Stimulated activated naive CD8-positive, alpha-beta T cell treated with anti-CD3 and anti-CD28 coated beads, Interleukin-15, amount 100 ng/mL, for 72 hours (primary cell): ENCODE measurements at places on chromosomes 5 and 9.

- DNase-seq, result no peak
Observed at GRCh38 chr5:25964009-25964372, 1074.4 kb downstream of the CDH9 start.

- no peak for DNase-seq
Observed at GRCh38 chr9:88583901-88584596, 49.1 kb downstream of the NXNL2 start.

DNA sequence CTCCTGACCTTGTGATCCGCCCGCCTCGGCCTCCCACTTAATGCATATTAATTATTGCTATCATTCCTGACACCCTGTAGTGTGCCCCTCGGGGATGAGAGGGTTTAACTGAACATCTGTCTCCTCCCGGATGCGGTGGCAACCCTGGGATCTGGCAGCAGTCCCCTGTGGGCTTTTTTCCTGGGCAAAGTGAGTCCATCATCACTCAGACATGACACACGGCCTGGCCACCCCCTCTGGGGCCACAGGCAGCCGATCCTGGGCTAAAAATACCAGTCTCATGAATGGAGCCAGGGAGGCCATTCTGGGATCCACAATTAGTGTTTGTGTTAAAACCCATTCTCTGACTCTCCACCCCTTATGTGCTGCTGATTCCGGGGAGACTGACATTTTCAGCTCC is 161.2 kb downstream of the RGS3 start:
- no peak for DNase-seq

- no peak for DNase-seq
Observed at GRCh38 chr9:68446836-68447235, 90.4 kb downstream of the PGM5 start.

GRCh38 chr5:116359592-116359991 is 215.0 kb downstream of the SEMA6A start:
- no peak for DNase-seq

- DNase-seq, result no peak
Observed at GRCh38 chr5:13994621-13995253, 50.2 kb upstream of the DNAH5 start.

GRCh38 chr5:117210796-117211195 is 636.2 kb upstream of the SEMA6A start:
- DNase-seq, result no peak

DNA sequence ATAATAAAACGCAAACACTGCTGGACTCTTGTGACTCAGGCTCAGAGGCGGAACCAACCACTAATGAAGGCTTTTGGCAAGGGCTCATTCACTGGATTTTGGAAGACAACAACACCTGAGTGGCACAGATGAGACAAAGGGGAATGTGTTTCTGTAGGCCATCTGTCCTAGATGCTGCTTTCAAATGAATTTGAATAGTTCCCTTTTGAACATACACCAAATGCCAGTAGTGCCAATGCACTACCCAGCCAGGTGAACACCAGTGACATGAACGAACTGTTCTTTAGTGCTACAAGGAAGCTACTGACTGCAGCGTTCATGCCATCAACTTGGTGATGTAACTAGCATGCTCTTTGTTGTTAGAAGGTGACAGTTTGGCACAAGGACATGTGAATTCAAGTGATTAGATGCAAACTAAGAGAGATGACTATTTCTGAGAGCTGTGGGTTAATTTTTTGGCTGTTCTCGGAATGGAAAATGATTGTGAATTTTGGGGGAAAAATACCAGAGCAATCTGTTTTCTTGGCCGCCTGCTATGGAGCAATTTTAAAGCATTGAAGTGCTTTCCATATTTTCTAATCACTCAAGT is 173.7 kb downstream of the SLC24A2 start:
- no peak for DNase-seq

DNA sequence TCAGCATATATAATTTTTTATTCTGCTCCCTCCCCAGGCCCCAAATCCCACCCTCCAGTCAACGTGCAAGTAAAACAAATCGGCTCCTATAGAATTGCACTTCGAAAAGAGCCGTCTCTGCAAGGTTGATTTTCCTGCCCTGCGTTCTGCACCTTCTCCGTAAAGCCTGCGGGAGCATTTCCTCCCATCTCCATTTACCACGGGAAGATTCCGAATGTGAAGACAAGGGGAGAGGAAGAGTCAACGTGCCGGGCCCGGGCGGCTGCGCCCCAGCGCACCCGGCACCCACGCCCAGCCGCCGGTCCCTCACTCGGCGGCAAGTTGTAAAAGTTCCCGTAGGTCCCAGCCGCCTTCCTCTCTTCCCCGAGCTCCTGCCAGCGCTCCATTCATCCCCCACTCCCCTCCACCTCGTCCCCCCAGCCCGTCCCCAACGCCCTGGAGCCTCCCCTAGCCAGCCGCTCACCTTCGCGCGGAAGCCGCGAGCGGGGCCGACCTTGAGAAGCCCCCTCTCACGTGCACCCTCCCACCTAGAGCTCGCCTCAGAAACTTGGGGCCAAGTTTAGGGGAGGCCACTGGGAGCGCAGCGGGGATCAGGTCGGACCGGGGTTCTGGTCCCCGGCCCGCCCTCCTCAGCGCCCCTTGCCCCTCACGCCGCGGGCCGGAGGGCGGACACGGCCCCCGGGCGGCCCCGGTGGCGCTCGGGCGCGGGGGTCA is 431 bp downstream of the BNC2 start:
- DNase-seq, result no peak

- DNase-seq, result no peak
Observed at GRCh38 chr9:14080959-14081542, 232.9 kb downstream of the NFIB start.

DNA sequence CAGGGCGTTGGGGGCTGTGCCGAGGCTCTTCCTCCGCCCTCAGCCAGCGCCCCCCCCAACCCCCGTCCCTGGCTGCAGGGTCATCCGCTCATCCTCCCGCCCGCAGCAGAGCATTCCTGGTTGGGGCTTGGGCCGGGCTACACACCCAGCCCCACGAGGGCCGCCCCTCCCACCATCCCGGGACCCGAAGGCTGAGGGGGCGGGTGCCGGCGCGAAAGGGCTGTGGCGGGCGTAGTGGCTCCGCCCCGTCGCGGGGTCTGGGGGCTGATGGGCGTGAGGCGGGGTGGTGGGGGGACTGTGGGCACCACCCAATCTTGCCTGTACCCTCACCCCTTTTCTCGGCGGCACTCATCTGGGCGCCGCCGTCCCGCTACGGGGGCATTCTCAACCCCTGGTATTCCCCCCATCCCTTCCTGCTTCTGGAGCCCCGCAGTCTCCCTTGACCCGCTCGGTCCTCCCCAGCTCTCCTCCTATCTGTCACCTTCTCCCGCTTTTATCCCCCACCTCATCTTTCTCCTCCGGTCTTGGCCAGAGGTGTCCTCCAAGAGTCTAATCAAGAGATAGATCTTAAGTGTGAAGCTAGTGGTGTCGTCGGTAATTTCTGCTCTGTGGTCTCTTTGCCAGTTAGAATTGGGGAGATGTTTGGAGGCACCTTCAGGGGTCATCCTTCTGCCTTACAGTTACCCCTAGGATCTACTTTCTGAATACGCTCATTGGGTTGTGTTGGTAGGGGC is 1.6 kb downstream of the FER start:
- no peak for DNase-seq

DNA sequence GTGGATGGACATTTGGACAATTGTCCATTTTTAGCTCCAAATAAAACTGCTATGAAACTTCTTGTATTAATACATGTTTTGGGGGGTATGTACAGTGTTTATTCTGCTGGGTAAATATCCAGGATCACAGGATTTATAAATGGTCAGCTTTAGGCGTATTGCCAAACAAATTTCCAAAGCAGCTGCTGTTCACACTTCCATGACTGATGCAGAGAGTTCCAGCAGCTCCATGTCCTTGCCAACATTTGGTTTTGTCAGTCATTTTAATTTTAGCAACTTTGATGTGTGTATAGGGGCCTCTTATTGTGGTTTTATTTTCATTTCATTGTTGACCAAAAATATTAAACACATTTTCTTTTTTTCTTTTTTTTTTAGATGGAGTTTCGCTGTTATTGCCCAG is 9.8 kb upstream of the SUSD1 start:
- no peak for DNase-seq

DNA sequence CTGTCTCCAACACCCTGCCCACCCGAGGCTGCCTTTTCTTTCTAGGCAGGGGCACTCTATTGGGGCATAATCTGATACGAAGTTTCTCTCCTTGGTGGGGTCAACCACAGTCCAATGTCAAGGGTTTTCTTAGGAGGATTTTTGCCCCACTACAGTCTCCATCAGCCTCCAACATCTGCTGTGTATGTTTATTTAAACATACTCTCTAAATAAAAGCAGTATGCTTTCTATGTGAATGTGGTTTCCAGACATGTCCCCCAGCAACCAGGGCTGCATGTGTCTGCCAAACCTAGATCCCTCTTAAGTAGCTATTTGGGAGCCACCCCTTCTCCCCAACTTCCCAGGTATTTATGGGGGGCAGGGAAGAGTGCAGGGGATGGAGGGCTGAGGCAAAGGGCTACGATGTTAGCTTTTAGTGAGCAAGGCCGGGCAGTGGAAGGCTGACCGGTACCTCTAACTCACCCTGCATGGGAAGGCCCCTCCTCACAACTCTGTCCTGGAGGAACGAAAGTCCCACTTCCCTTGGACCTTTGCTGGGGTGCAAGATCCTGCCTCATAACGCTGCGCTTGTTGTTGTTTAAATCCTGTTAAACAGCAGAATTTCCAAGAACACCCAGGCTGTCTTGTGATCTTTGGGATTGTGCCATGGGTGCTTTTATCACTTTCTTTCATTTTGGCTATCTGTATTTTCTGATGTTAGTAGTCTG is 75.4 kb downstream of the NREP start:
- no peak for DNase-seq

DNA sequence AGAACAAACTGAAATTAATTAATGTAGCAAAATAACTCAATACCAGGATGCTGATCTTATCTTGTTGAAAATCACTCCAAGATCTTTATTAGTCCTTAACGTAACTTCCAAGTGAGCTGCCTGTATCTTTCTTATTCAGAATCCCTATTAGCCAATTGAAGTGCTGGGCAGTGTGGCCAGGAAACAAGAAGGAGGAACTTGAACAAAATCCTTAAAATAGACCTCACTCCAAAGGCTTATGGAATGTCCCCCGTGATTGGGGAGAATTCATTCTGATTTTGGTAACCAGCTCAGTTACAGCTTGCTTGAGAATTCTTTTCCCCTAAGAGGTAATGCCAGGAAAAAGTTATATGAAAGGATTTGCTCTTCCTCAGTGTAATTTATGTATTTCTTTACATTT is 171.0 kb downstream of the DEPDC1B start:
- DNase-seq, result no peak

DNA sequence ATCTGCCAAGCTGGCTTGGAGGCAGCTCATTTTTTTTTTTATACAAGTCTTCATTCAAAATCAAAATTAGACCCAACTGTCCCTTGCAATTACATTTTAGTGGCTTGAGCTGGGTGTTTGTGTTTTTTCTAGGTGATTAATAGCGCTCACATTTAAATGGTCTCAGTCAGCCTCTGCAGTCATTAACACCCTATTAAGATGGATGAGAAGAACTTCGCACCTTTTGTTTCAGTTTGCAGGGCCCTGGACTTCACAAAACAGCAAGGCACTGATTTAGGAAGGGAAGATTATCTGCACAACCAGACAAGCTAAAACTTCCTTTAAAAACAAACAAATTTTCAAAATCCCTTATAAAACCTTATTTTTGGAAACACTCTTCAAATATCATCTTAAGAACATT is 374.8 kb downstream of the EFNA5 start:
- DNase-seq, result no peak

DNA sequence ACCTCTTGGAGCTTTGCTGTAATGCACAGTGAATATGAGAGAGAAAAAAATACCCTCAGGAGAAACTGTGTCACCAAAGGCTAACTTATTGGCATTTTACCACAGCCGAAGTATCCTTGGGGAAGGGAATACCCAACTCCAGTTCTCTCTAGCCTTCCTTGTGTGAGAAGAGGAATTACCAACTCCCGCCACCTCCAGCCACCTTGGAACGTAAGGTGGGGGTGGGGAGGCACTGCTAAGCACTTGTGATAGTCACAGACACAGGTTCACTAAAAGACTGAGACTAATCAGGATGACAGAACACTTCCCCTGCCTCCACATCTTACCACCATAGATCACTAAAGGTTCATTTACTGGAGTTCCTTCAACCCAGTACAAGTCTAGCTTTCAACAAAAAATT is 102.0 kb upstream of the ADAMTS19 start:
- DNase-seq, result no peak

GRCh38 chr5:31047621-31048020 is 145.9 kb upstream of the CDH6 start:
- DNase-seq, result no peak

DNA sequence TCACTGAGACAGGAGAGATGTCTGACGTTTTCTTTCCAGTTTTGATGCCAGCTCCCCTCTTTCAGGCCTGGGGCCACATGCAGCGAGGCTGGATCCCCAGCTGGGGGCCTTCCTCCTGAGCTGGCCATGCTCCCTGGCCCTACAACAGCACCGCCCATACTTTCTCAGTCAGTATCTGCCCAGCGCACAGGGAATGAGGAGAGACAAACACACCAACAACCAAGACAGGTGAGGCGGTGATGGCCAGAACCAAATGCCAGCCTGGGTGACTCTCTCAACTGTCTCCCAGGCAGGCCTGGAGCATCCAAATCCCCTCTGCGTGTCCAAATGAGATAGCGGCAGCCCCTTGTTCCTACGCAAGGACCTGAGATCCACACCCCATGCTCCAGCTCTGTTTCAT is 109.6 kb downstream of the ROR2 start:
- no peak for DNase-seq

GRCh38 chr9:124251605-124252378 is 6.0 kb upstream of the NEK6 start:
- DNase-seq, result no peak

DNA sequence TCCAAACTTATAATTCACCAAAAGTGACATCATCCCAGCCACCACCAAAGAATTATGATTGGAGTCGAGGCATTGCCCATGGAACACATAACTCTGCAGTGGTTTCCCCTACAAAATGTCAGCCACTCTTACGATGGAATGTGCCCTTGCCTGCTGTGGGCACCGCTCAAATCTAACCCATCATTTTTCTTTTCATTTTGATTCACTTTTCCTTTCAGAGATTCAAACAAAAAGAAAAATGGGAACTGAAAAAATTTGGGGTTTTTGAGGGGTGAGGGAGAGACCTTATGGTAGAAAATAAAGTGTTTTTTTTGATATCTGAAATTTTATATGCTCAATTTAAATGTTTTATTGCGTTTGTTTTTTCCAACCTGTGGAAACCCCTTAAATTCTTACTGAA is 28.1 kb downstream of the SMARCA2 start:
- DNase-seq, result no peak

DNA sequence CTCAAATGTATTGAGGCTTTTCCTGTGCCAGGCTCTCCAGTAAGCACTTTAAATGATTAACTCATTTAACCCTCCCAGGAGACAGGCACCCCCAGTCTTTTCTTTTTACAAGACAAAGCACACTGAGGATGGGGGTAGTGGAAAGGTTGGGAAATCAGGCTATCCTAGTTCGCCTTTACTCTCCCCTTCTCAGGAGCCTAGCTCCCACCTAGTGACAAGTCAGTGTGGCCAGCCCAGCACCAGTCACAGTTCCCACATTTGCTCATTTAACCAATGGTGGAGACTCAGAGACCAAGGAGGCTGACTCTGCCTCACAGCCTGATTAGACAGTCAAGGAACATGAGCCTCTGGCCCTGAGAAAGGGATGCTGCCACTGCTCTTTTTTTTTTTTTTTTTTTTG is 3.5 kb downstream of the ALDH7A1 start:
- no peak for DNase-seq

GRCh38 chr5:9099689-9100088 is 446.2 kb downstream of the SEMA5A start:
- no peak for DNase-seq

- DNase-seq, result no peak
Observed at GRCh38 chr9:131160416-131161112, 35.2 kb downstream of the NUP214 start.

- no peak for DNase-seq
Observed at GRCh38 chr5:132949136-132949535, 14.3 kb downstream of the AFF4 start.
